NCI-H2171 (cell line): ENCODE measurements at places on chromosomes 2 and 18.

GRCh38 chr2:136783856-136784255, 18.5 kb downstream of the THSD7B start:
- no peak for DNase-seq

DNA sequence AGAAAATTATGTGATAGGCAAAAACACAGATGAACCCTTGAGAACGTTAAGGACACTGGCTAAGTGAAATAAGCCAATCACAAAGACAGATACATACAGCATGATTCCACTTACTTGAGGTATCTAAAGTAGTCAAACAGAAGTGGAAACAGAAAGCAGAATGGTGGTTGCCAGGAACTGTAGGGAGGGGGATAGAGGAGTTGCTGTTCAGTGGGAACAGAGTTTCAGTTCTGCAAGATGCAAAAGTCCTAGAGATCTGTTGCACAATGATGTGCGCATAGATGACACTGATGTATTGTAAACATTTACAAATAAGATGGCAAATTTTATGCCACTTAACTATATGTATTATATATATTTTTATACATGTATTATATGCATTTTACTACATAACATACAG, 59.7 kb downstream of the POLE4 start:
- DNase-seq: no peak

GRCh38 chr2:14715600-14715999, 83.1 kb downstream of the LRATD1 start:
- DNase-seq: no peak

DNA sequence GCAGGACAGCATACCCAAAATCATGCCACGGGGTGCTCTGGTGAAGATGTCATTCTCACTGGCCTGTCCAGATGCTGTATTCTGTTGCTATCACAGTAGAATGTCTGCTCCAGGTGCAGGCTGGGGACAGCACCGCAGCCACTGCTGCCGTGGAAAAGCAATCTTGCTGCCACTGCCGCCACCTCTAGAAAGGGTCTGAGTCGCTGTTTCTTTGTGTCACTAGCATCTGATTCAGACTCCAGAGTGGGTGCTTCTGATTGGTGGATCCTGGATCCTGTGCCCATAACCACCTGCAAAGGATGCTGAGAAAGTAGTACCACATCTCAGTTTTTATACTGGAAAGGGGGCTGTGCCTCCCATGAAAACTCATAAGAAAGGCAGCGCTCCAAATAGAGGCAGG, 45.3 kb upstream of the CTLA4 start:
- no peak for DNase-seq

DNA sequence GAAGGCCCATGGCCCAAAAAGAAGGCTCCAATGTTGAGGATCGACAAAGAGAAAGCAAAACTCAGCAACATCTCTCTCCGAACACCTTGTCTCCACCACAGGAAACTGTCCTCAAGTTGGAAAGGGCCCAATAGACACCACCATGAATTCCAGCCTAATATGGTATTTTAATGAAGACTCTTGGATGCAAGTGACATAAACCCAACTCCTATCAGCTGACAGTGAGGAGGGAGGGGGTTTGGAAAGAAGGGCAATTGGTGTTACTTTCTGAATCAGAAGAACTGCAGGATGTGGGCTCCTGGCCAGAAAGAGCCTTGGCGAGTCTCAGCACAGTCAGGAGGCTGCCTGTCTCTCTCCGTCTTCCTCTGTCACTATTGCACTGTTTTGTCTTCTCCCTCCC, 40.3 kb upstream of the SIGLEC15 start:
- DNase-seq: no peak
